ENCODE measurements at places on chromosomes 7 and 10.
A peak's percentile ranks its signal among the peaks of the same experiment; 100 is the strongest.

GRCh38 chr10:94423627-94424026 is 21.3 kb downstream of the TBC1D12 start:
- DNase-seq = no peak

DNA sequence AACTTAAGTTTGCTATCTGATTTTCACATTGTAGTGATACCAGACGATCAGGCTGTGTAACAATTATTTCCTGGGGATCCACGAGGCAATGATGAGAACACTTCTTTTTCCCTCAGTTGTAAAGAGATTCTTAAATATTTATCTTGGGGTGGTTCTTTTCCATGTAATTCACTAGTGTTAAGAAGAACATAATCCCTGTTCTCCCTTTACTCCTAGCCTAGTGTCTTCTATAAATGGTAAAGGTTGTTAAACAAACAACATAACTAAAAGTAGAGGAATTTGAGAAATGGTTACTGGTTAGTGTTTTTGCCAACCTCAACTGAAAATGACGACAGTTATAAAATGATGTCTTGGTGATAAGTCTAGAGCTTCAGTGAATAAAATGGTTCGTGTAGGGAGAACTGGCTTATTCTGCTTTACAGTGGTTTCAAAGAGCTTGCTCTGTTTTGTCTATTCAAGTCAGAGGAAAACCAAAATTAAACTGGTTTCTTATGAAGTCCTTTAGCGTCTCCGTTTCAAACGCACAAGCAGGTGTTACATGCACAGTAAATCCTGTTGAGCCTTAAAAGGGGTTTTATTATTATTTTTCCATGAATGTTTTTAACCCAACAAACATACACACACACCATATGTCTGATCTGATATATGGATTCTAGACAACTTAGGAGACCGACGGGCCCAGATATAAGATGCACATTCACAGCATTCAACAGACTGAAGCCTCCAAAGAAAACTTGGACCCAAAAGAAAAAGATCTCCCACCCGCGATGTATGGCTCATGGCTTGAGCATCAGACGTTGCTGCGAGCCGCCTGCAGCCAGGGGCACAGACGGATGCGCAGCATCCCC is 1.1 kb downstream of the TBX20 start:
- DNase-seq = no peak

GRCh38 chr7:142583446-142583845 is 165.8 kb upstream of the PRSS1 start:
- no peak for DNase-seq

DNA sequence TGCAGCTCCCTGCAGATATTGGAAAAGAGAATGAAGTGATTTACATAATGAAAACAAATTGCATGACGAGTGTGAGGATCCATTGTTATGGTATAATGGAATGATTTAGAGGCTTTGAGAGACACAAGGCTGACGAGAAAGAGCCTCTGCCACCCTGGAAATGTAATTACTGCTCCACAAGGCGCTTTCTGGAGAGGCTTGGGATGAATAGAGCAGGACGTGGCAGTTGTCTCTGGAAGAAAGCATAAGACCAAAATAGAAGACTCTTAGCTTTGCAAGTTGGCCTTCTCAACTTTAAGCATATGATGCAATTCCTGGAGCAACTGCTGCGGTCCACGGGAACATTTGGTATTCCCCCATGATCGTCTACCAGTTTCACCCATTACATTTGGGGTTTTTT is 181.9 kb upstream of the TCF7L2 start:
- no peak for DNase-seq

DNA sequence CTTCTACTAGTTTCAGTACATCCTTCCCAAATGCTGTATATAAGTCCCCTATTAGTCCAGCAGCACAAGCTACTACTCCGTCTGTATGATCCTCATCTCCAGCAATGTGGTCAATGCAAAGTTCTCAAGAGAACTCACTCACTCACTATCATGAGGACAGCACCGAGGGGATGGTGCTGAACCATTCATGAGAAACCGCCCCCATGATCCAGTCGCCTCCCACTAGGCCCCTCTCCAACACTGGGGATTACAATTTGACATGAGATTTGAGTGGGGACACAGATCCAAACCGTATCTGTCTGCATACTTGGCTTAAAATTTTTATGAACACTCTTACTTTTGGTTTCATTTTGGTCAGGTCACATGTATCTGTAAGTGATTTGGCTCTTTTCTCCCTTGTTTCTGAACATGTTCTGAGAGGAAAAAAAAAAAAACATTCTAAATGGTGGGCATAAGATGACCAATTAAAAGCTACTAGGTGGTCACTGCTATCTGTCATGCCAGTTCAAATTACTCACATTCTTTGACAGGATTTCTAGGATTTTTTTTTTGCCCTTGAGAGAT is 60.1 kb downstream of the ZNF783 start:
- no peak for DNase-seq

GRCh38 chr10:29304264-29304994 is 15.6 kb downstream of the LYZL1 start:
- peak; percentile 5 for DNase-seq

DNA sequence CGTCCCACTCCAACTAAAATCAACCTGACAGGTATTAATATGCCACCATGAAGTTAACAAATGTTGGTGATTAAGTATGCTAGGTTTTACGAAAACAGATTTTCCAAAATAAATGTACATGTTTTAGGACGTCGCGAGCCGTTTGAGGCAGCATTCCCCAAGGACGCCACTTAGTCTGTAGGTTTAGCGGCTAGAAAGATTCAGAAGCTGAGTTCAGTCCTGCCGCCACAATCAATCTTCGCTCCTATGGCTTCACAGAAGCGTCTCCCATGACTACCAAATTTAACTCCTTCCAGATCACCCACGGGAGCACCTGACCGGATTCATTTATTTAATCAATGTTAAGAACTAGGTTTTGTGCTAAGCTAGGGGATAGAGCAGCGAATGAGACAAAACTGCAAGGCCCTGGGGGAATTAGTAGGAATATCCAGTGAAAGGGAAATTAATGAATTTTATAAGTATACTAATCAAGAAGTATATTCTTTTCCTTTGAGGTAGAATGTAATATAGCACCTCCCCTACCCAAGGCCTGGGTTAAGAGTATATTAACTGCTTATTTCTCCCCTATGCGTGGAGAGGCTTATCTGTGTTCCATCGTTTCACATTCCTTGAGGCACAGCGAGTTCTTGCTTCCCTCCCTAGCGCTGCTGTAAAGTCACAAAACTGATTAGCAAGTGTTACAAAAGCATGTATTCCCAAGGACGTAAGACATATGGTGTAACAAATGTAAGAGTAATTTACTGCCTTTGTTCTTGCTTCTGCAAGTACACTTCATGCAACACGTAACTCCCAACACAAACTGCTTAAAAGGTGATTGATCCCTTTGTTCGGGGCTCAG is 994 bp upstream of the CYP51A1 start:
- DNase-seq = no peak

DNA sequence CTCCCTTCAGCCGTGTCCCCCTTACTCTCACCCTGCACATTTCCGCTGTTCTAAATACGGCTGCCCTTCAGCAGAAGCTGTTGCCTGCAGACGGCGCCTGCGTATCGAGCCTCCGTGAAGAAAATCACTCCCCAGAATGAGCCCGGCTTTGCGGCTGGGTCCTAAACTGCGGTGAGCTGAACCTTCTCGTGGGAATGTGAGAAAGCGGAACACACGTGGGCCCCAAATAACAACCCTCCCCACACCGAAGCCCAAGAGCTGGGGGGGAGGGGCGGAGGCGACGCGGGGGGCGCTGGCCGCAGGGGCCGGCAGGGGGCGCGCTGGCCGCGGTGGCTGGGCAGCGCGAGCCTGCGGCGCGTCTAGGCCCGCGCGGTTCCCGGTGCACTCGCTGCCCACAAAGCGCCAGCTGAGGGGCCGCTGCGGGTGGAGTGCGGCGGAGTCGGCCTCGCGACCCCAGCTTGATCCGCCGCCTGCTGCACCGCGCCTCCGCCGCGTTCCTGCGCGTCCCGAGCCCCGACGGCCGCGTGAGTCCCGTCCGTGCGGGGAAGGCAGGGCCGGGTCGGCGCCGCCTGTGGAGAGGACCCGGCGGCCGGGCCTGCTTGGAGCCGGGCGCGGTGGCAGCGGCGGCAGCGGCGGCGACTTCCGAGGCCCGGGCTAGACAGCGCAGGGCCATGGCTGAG is at the start of gene ZNF398:
Gene ZNF398 (plus strand): TSS at position 382 of the 680 bp plus-strand sequence. CDS start 290 bp downstream, at position 672.
- peak; percentile 43 for DNase-seq

DNA sequence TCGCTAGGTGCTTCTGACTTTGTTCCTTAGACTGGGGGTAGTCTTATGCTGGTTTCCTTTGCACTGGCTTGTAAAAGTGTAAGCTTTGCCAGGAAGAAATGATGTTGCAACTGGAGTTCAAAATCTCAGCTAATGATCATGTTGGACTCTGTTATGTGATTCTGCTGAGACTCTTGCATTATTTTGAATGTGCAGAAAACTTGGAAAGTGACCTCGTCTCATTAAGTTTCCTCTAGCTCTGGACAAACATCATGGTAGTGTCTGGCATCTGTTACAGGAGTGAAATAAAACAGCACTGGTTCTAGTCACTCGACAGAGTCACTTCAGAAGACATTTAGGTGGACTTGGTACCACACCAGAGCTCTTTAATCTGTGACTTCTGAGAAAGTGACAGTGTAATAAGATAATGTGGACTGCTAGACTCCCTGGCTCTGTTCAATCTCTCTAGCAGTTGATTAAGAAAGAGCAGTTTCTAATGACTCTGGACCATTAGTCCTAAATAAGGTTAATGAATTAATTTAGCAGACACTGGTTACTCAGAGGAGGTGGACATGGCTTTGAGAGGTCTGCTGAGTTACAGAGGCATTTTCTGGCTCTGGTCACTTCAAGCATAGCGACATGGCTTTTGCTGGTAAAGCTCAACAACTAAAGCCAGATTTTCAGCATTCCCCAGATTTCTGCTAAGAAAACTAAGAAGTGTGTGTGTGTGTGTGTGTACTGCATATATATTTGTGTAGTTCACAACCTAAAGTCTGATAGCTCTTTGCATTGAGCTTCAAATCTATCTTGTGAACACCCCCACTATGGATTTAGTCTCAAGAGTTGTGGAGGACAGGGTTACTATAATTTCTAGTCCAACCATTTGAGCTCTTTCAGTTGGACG is 2.0 kb downstream of the NRP1 start:
- DNase-seq = no peak
